Cerebellar nuclear complex (tissue), 1 donor: ENCODE measurements at places on chromosomes 2 and 18.

- no peak for DNase-seq
Measured at GRCh38 chr2:24434541-24434940, 56.5 kb upstream of the NCOA1 start.

DNA sequence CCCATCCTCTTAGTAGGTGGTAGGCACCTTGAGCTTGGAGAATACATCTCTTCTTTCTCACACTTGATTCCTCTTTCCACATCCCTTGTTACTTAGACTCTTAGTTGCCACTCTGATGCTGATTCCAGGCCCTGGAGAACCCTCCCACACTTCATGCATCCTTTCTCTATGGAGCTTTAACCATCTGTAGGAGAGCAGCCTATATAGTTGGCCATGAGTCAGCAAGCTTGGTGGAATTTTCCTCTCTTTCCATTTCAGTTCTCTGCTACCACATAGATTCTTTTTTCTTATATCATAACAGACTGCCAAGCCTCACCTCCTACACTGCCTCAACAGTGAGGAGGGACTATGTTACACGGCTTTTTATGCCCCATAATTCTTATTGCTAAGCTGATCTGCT lies 851.6 kb upstream of the CDH2 start:
- DNase-seq = no peak

DNA sequence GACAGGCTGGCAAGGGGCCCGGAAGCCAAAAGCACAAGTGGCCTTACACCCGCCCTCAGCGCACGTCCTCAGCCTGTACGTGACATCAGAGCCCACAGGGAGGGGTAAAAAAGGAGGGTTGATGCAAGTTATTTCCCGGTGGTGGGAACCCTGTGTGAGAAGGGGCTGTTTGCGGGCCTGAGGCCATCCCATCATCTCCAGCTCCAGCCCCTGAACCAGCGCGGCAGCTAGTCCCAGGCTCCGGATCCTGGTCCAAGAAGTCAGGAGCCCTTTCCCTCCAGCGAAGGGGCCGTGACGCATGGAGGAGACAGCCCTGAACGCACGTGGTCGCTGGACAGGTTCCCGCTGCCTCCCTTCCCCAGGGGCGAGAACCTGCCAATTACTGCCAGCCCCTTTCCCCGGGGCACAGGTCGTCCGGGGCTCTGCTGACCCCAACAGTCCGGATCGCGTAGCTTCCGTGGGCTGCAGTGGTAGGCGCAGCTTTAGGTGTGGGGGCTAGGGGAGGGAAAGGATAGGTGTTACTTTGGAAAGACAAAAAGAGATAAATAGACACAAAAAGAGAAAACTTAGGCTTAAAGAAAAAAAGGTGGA lies 1.3 kb upstream of the LRP2 start:
- no peak for DNase-seq

DNA sequence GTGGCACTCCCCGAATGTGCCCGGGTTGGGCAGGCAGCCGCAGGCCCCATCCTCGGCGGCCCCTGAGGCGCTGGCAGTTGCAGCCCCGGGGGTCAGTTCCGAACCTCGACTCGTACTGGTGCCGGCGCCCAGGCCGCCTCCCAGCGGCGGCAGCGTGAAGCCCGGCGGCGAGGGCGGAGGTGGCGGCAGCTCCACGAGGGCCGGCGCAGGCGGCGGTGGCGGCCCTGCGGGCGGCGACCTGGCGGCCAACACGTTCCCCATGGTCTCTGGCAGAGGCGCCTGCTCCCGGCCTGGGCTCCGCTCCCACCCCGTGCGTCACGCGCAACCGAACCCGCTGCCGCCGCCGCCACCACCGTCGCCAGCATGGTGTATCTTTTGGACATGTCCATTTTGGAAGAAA lies 196.3 kb downstream of the CCDC74A start:
- no peak for DNase-seq

DNA sequence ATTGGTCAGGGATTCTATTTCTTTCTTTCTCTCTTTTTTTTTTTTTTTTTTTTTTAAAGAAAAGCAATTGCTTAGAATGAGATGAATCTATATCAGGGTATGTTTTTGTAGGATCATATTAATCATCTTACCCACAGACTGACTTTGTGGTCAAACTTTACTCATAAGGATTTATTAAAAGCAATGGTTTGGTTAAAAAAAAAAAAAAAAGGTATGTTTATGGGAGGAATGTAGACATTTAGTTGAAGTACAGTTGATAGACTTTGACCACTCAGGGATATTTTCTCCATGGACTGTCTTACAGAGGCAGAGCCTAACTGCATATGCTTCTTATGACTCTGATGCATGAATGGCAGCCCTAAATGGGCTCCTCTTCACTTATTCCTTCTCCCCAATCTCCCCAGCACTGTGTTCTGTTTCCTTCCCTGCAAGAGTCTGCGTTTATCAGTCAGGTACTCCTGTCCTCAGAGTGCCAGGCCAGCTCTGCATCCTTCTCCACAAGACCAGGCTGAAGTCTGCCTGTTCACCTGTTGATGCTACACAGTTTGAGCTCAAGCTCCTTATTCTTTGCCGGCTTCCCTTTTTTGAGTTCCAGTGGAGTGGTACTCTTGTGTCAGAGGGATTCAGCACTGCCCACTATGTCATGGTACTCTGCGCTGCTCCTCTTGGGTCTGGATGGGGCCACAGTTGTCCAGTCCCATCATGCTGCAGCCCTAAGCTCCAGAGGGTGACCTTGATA lies 24.3 kb downstream of the CRIM1 start:
- no peak for DNase-seq
